K562 (cell line): ENCODE measurements at places on chromosomes 4 and X. TPM values are rescaled to one million over a fixed set of nuclear protein-coding genes. Genes with fewer than 3 reads are reported as not detected.

The PRR32 gene
- polyA plus RNA-seq = not detected in 2 replicates

The TCEAL5 gene
- 0.07 TPM in 1 of 2 replicates, not detected in the other for polyA plus RNA-seq

The CLDN34 gene
- not detected in 2 replicates for polyA plus RNA-seq

The KDR gene
- not detected in 2 replicates for polyA plus RNA-seq

The KCTD8 gene
- polyA plus RNA-seq = not detected in 2 replicates

GRCh38 chr4:75995727-75996126, 5.0 kb upstream of the SDAD1 start:
- no peaks in the 10 kb centered on the region for H3K27me3 ChIP-seq
- no peak overlapping the region for H3K27ac ChIP-seq
- H3K36me3 ChIP-seq = no peaks in the 10 kb centered on the region
- peaks cover 3% of the 10 kb centered on the region; the same call in 1 of the 2 replicates for H3K4me1 ChIP-seq

DNA sequence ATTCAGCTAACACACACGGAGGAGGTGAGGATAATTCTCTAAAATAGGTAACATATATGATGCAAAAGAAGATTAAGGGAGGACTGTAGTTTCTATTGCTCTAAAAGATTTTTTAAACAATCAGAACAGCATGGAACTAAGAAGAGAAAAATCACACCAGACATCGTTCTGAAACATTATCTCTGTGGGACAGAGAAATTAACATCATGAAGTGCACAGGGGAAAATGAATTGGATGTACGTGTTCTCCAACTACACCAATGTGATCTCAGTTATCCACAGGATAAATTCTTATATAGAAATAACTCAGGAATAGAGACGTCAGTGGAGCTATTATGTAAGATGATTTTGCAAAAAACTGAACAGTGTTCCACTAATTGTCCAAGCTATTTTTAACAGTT, 614.1 kb upstream of the HS3ST1 start:
- no peaks in the 10 kb centered on the region for H3K4me1 ChIP-seq
- H3K36me3 ChIP-seq = no peaks in the 10 kb centered on the region

DNA sequence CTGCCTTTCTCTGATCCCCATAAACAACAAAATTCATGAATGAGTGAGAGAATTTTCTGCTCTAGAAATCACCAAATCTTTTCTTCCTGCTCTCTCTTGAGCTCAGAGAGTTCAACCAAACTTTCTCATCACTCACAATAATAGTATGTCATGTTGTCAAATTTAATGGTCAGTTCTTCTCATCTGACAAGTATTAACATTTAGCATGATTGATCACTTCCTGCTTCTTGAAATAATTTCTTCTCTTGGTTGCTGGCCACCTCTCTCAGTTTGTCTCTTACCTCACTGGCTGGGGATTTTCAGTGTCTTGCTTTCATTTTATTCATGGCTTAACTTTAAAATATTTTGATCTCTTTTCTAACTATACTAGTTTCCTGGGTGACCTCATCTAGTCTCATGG, 25.5 kb upstream of the FGF5 start:
- H3K27me3 ChIP-seq = no peaks in the 10 kb centered on the region
- no peak overlapping the region for H3K27ac ChIP-seq
- H3K4me3 ChIP-seq = no peak overlapping the region

GRCh38 chrX:45070116-45071007, 130.3 kb downstream of the DIPK2B start:
- H3K36me3 ChIP-seq = peaks cover 18% of the 10 kb centered on the region; the same call in 2 of the 3 replicates
- no peak overlapping the region for H3K4me3 ChIP-seq
- peak; percentile 16 for DNase-seq
- H3K4me1 ChIP-seq = no peaks in the 10 kb centered on the region
